ENCODE measurements at places on chromosomes 5 and 9.

GRCh38 chr9:70136632-70137031, 93.0 kb downstream of the MAMDC2 start:
- DNase-seq, result no peak

GRCh38 chr9:130607640-130608420, 28.5 kb downstream of the FUBP3 start:
- no peak for DNase-seq

- no peak for DNase-seq
Observed at GRCh38 chr5:137148159-137148558, 351.0 kb downstream of the SPOCK1 start.

- no peak for DNase-seq
Observed at GRCh38 chr5:6497262-6497661, 48.6 kb downstream of the UBE2QL1 start.

DNA sequence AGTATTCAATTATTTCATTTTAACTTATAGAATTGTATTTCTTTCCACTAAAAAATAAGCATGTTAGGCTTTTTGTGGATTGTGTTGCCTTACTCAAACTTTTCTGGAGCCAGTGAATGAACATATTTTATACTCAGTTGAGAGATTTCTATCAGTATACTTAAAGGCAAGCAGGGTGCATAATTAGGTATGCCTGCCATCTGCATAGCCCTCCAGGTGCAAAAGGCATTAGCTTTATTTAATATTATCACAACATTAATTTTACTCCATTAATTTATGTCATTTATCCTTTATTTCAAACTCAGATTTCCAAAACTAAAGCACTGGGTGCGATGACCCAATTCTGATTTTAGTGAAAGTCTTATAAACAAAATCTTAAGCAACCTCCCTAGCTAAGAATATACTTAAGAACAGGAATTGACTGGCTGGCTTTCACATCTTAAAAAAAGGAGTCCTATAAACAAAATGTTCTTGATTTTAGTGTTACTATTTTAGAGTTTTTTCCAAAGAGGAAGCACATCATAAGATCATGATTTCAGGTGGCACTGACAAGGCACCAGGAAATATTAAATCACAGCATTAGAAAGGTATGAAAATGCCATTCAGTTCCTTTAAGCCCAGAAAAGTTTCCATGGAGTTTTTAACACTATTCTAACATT, 178.4 kb downstream of the MPDZ start:
- DNase-seq, result no peak
